NCI-H1694 (cell line): ENCODE measurements at places on chromosomes 16 and 17.

DNA sequence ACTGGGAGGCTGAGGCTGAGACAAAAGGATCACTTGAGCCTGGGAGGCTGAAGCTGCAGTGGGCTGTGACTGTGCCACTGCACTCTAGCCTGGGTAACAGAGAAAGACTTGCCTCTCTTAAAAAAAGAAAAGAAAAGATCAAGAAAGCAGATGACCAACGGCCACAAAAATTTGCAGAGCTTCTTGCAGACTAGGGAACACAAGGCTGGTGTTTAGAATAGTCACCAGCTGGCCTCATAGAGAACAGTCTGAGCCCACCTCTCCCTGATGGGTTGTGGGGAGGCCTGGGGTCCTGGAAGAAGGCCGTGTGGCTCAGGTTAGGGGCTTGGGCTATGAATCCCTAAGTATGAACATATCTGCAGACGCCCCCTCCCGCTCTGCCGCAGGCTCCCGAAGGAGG, 73.7 kb upstream of the MED9 start:
- DNase-seq, result no peak

- no peak for DNase-seq
Observed at GRCh38 chr17:66527335-66527734, 224.9 kb downstream of the PRKCA start.

GRCh38 chr17:56499799-56500388, 93.6 kb upstream of the NOG start:
- peak; percentile 59 for DNase-seq

GRCh38 chr17:61478026-61478789, 26.0 kb downstream of the TBX4 start:
- DNase-seq, result no peak

DNA sequence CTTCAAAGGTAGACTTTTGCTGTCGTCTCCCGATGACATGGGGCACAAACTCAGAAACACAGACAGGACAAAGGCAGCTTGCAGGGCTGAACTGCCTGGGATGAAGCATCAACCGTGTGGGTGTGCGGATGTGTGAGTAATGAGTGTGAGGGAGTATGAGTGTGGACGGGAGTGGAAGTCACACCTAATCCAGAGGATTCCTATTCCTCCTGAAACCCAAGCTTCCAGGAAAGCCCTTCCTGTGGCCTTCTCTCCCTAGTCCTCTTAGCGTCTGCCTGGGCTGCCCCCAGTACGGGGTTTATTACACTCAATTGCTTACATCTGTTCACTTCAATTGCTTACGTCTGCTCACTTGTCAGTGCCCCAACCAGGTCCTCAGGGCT, 2.3 kb upstream of the IL4R start:
- DNase-seq, result no peak
